LHCN-M2 (cell line): ENCODE measurements at places on chromosomes 1 and 21. TPM values are rescaled to one million over a fixed set of nuclear protein-coding genes. Genes with fewer than 3 reads are reported as not detected.

GRCh38 chr1:185284116-185284515 is 32.9 kb downstream of the IVNS1ABP start:
- DNase-seq = no peak

DNA sequence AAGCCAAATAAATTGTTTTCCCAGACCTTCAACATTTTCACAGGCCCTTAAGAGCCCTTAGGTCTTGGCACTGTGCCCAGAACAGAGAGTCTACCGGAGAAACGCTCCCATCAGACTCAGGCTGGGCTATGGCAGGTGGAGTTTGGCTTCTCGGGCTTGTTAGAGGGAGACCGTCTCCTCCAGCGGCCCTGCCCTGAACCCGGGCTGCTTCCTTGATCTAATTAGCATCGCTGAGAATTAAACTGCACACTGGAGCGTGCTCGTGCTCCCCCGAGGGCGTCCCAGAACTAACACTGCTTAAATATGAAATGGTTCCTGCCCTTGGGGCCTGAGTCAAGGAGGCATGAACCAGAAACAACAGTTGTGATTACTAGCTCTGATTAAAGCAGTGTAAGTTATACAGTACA is 634.4 kb downstream of the MATN1 start:
- no peak for DNase-seq

- DNase-seq = no peak
Measured at GRCh38 chr1:92030656-92031107, 897 bp downstream of the EPHX4 start.

GRCh38 chr1:173222149-173223030 is 15.3 kb upstream of the TNFSF4 start:
- no peak for DNase-seq

- no peak for DNase-seq
Measured at GRCh38 chr1:90190523-90190922, 195.6 kb downstream of the ZNF326 start.

DNA sequence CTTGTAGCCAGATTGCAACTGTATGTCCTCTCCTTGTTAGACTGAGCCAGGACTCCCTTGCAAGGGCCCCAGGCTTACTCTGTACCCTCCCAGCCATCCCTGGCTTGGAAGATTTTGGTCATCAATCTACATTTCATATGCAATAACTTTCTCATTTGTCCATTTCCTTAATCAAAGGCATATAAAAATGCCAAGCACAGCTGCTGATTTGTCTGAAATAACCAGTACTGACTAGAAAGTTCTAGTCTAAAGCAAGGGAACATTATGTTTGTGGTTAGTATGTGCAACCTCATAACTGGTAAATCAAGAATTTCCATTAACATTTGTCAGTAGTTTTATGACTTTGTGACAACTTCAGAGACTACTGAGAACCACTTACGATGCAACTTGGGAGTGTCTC is 370.2 kb downstream of the ST6GALNAC3 start:
- DNase-seq = no peak

GRCh38 chr1:145758116-145758515 is 38.8 kb downstream of the CD160 start:
- no peak for DNase-seq

- no peak for DNase-seq
Measured at GRCh38 chr1:97918961-97919360, 1.9 kb downstream of the DPYD start.

DNA sequence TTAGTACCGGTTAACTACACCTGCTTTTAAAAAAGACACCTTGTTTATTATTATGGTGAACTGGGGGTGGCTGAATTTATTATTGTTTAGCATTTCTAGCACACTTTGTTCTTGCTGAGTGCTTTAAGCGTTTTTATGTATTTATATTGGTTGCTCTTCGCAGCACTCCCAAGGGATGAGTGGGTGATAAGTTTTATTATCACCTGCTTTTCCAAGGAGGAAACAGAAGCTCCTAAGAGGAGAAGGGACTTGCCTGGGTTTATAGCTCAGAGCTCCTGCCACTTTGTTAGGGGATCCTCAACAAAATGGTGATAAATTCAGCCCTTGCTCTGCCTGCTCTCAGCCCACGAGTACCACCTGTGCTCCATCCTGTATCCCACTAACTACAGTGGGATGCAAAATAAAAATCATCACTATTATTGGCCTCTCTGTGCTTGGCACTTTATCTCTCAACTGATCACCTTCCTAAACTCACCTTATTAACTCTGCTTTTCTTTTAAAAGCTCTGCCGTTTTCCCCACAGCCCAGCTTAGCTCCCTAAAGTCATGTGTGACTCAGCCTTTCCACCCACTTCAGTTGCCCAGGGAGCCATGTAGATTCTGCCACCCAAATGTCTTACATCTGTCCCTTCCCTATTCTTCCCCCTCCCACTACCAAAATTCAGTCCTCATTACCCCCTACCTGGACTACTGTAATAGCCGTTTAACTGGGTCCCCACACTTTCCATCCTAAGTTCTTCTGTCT is 44.5 kb downstream of the BCL9 start:
- no peak for DNase-seq

DNA sequence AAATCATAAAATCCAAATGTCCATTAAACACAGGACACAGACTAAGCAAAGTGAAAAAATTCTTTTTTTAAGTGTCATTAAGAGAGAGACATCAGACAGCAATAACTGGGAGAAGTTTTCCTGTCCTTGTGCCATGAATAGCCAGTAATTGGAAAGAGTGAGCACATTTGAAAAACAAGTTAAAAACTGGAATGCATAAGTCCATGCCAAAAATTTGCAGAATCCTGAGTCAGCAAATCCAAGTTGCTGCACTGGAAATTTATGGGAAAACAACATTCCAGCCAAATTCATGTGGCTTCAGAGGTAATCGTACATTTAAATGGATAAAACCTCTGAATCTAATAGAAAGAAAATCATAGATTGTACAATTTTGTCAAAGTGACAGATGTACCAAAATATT is 291.4 kb downstream of the LRRC40 start:
- peak; percentile 45 for DNase-seq

DNA sequence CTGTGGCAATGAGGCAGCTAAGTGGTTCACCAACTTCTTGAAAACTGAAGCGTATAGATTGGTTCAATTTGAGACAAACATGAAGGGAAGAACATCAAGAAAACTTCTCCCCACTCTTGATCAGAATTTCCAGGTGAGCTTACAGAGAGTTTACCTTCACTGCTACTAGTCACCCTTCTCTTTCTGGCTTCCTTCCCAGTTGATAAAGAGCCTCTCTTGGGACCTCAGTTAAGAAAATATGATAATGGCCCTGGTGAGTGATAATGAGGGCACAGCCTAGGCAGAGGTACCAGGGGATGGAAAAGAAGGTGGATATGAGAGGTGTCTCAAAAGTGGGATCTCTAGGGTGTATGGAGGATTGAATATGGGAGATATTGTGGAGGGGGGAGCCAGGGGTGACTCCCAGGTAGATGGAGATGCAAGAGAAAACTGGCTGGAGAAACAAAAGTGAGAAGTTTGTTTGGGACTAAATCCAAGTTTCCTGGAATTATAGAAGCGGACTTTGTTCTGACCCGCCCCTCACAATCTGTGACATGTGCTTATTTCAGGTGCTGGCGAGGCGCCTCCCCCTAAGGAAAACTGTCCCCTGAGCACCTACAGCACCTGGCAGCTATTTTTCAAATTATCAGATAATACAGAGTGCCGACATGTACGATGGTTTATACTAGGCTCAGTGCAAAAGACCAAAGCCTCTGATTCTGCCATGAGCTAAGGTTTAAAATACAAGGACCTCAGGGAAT is 13.7 kb downstream of the MTARC2 start:
- no peak for DNase-seq

Gene SPATA17
- total RNA-seq = 0.19 and 0.46 TPM in 2 replicates

Gene USH2A
- total RNA-seq = under 0.01 TPM in 2 replicates

Gene RIMS3
- total RNA-seq = 0.11 and 0.19 TPM in 2 replicates

Gene KAZN
- total RNA-seq = 5.1 and 7.7 TPM in 2 replicates

Gene CRYAA
- not detected in 2 replicates for total RNA-seq

Gene B3GALT5
- total RNA-seq = 1.3 and 1.6 TPM in 2 replicates

Gene SOD1
- total RNA-seq = 168 and 213 TPM in 2 replicates
